Stimulated activated CD8-positive, alpha-beta memory T cell treated with anti-CD3 and anti-CD28 coated beads, Interleukin-4, amount 100 ng/mL, for 1 hour (primary cell): ENCODE measurements at places on chromosomes 2 and 18.

DNA sequence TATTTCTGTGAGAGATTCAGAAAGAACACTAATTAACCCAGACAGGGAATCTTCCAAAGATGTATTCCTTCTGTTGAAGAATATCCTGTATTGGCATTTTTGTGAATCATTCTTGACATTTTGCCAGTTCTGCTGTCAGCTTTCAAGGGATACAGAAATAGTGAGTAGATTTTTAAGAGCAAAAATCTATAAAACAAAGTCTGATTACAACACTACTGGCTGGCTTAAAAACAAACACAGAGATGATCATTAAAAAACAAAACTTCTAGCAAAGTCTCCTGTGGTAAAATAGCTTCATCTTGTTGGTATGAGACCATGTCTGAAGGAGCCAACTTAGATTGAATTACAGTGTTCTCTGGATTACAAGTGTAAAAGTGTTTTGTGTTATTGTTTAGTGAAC is 866.3 kb upstream of the KLHL29 start:
- no peak for DNase-seq

DNA sequence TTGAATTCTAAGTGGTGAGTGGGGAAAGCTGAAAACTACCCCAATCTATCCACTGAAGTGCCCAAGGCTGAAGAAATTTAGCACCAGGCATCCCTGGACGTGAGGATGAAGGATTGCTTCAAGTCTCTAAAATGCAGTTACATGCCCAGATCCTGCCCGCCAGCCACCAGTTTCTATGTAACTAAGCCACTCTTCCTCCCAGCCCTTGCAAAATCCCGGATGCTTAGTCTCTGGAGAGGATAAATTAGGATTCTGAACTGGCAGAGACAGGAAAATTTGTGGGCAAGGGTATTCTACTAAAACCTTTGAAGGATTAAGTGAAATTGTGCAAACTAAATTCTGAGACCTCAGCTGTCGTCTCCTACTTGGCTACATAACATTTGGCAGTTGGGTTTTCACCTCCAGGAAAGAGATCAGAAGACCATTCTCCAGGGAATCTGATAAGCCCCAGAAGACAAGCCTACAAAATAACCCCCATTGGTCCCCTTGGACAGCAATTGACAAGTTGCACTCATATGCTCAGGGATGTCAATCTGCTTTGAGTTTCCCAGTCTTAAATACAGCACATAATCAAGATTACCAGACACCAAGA is 93.9 kb upstream of the CD226 start:
- DNase-seq = no peak

GRCh38 chr2:219570194-219570923 is 980 bp downstream of the OBSL1 start:
- DNase-seq = no peak

- DNase-seq = no peak
Observed at GRCh38 chr18:44895176-44895798, 214.6 kb downstream of the SETBP1 start.

- DNase-seq = no peak
Observed at GRCh38 chr2:10175441-10175840, 52.9 kb downstream of the RRM2 start.

GRCh38 chr2:29804671-29805070 is 116.7 kb downstream of the ALK start:
- DNase-seq = no peak

- DNase-seq = no peak
Observed at GRCh38 chr2:140539242-140539875, 1591.5 kb downstream of the LRP1B start.

GRCh38 chr2:10345126-10345525 is 42.4 kb downstream of the HPCAL1 start:
- no peak for DNase-seq

DNA sequence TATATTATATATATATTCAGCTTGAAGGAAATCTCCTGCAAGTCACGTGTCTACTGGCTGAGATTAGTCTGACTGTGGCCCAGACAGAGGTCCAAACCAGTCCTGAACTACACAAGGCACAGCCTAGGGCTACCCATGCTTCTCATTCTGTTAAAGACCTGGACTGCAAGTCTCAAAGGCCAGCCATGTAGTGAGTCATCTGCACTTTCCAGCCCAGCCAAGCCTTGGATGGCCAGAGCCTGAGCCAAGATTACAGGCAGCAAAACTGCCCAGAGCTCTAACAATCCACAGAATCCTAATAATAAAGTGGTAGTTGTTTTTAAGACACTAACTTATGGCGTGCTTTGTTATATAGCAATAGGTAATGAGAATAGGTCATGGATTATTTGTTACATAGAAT is 259.6 kb downstream of the SS18 start:
- no peak for DNase-seq

DNA sequence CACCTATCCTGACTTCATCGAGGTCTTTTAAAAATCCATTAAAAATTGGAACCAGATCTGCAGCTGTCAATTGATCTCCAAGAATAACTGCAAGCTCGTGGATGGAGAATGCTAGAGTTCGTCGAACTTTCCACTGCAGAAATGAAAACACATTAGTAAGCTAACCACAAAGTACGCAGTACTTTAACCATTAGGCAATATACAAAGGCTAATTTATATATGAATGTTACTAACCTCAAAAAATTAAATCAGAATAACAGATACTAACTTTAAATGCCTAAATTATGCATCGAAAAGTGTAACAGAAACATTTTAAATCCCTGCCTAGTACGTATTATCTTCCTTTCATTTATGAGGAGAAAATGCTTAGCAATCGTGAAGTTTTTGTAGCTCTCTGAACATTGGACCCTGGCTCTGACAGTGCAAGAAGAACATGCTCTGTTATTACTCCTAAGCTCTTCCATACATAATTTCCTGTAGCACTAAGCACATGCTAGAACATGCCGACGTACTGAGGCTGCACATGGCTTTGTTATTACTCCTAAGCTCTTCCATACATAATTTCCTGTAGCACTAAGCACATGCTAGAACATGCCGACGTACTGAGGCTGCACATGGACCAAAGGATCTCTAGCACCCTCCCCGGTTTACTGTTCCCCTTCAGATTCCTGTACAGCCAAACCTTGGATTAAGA is 57.0 kb downstream of the PPP4R1 start:
- DNase-seq = no peak

- no peak for DNase-seq
Observed at GRCh38 chr2:215881582-215881981, 131.8 kb downstream of the MREG start.

- DNase-seq = no peak
Observed at GRCh38 chr2:171985076-171985475, 14.7 kb upstream of the METAP1D start.

DNA sequence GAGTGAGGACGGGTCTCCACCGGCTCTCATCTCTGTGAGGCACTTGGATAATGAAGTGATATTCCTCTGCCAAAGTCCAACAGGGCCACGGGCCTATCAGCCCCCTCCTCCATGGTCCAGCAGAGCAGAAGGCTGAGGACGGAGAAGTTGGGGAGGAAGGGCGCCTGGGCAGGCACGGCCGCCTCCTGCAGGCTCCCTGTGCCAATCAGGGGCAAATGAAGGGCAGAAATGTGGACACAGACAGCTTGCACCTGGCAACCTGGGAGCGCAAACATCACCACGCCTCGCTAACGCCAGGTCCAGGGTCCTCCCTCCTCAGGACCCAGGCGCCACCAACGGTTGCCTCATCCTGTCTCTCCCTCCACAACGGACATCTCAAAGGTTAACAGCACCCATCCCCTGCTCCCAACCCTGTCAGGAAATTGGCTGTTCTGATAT is 24.3 kb downstream of the SMAD7 start:
- DNase-seq = no peak

DNA sequence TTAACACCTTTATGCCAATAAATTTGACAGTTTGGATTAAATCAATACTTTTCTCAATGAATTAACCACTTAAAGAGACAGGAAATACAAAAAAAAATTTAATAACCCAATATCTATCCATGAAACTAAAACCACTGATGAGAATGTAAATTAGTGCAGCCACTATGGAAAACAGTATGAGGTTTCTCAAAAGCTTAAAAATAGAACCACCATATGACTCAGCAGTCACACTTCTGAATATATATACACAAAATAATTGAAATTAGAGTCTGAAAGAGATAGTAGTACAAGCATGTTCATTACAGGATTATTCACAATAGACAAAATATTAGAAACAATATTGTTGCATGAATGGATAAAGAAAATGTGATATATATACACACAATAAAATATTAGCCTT is 382.1 kb upstream of the SETBP1 start:
- no peak for DNase-seq

- DNase-seq = no peak
Observed at GRCh38 chr2:229375251-229375650, 104.2 kb upstream of the PID1 start.

DNA sequence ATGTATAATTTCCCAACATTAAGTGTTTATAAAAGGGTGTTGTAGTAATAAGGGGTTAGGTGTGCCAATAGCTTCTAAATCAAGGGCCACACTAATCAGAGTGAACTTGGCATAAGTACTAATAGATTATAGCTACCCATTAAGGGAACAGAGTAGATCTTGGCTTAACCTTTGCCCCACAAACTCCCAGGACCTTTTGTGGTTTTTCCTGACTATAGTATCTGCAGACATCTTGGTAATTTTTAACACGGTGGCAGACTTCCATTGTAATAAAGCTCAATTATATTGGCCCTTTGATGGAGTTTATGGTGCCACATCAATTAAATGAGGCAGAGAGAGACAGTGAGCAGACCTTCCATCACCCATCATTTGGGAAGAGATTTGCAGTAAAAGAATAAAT is 358.5 kb upstream of the HNRNPA3 start:
- no peak for DNase-seq

GRCh38 chr2:202046572-202046971 is 12.9 kb downstream of the FZD7 start:
- no peak for DNase-seq

DNA sequence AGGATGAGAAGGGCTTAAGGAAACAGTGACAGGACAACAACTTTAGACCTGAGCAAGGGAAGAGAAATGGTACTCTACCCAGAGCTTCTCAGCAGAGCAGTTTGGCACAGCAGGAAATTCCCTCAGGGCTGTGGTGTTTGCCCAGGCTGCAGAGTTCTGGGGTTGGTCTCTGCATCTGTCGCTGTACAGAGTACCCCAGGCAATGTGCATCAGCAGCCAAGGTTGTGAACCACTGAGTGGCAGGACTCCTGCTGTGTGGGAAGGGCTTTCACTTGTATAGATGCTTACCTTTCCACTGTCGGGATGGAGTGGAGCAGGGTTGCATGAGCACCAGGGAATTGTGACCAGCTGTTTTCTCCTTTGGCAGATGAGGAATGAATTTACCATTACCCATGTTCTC is 21.2 kb downstream of the STAMBP start:
- no peak for DNase-seq

GRCh38 chr2:203412546-203413331 is 84.5 kb downstream of the ABI2 start:
- DNase-seq = no peak

DNA sequence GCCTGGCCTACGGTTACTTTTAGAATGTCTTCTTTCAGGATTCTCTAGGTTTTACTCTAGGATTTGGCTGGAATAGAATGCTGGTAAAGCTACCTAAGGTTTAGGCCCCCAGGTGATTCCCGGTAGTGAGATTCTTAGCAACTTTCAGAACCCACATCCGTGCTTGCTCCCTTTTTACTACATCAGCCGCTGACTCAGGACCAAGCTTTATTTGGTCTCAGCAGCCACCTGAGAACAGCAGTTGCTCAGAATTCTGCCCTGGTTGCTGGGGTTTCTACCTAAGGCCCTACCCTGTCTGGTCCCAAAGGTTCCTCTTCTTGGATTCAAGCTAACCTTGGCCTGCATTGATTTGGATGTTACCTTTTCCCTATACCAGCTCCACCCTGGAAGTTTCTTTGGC is 36.1 kb upstream of the NDUFV2 start:
- DNase-seq = no peak

DNA sequence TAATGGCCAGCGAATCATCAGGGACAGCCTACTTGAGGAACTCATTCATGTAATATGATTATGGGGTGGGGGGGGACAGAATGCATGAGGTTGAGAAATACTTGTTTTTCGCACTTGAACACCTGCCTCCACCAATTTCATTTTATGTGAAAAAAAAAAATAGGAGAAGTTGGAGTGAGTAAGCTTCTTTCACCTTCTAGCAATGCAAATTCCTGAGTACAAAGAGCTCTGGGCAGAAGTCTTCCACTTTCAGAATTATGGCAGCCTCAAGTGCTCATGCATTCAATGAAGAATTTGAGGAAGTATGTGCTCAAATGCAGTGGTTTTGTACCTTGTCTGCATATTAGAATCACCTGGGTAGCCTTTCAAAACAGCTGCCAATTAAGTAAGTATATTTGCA is 40.1 kb upstream of the GPD2 start:
- DNase-seq = no peak

DNA sequence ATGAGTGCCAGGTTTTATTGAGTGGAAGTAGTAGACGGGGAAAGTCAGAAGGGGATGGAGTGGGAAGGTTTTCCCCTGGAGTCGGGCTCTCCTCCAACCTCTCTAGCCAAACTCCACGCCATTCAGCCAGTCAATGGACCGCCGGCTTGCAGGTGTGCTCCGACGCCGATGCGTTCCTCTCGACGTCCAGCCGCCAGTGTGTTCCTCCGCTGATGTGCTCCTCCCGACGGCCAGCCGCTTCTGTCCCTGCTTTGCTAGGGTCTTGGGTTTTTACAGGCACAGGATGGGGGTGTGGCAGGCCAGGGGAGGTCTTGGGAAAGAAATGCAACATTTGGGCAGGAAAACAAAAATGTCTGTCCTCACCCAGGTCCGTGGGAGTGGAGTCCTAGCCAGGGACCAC is 94.3 kb upstream of the TEX51 start:
- no peak for DNase-seq

DNA sequence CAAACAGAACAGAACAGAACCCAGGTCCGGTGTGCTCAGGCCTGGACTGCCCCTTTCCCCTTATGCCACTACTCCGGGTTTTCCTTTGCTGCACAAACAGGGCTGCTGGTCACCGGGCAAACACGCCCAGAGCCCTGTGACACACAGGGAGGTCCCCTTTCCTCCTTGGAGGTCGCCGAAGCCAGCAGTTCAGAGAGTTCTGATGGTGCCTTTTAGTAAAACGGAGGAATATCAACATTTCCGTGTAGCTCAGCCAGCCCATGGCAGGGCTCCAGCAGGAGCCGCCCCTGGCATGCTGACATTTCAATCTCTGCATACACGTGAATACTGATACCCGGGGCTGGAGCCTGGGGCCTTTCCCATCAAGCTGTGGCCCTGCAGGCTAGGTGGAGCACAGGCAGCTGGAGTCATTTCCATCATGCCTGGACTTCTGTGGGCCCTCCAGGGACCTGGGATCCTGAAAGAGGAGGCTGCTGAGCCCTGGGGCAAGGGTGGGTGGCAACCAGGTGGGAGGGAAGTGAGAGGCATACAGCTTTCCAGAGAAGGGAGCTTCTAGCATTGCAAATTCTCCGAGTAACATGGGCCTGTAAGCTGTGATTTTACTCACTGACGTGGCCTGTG is 91.4 kb upstream of the PXDN start:
- DNase-seq = no peak
